ENCODE measurements at places on chromosomes 16 and 17.

DNA sequence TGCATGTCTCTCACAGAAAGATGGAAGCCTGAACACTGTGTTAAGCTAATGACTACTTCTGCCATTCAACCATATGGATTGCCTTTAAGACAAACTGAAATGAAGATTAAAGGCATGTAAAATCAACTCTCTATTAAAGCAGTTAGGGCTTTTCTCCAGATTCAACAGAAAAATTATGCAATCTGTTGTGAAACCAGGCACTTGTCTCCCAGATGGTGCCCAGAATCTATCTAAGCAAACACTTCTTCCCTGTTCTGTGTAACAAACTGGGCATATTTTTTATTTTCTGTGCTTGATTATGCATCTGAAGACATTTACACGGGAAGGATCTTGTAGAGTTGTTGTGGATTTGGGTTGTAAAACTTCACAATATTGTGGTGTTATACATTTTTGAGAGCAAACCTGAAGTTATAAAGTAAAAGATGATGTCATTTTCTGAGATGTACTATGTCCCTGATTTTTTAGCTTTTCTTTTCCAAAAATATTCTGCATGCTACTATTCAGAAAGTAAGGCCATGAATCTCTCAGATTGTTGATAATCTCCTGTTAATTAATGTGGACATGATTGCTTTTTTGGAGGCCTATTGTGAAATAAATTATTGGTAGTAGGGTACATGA lies 1550.3 kb downstream of the CDH8 start:
- no peak for DNase-seq

DNA sequence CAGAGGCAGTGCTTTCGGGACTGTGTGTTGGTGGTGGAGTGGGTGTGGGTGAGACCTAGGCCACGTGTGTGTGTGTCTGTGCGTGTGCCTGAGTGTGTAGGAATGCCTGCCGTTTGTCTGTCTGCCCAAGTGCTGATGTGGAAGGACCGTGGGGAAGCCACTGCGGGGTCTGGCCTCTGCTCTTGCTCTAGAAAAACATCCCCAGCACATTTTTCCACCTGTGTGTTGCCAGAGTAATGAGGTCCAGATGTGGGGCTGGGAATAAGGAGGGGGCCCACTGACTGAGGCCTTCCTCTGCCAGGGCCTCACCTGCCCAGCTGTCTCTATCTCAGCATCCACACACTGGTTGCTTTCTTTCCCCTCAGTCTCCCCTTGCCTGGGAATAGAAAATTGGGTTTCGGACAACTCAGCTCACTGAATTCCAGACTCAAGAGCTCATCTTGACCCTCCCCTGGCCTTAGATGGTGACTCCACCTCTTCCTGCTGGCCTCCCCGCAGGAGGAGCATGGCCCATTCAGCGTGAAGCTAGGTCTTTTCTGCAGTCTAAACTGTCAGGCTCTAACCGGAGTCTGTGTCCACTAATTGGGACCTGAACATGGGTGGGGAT lies 7.6 kb downstream of the SGCA start:
- DNase-seq, result peak; percentile 37

DNA sequence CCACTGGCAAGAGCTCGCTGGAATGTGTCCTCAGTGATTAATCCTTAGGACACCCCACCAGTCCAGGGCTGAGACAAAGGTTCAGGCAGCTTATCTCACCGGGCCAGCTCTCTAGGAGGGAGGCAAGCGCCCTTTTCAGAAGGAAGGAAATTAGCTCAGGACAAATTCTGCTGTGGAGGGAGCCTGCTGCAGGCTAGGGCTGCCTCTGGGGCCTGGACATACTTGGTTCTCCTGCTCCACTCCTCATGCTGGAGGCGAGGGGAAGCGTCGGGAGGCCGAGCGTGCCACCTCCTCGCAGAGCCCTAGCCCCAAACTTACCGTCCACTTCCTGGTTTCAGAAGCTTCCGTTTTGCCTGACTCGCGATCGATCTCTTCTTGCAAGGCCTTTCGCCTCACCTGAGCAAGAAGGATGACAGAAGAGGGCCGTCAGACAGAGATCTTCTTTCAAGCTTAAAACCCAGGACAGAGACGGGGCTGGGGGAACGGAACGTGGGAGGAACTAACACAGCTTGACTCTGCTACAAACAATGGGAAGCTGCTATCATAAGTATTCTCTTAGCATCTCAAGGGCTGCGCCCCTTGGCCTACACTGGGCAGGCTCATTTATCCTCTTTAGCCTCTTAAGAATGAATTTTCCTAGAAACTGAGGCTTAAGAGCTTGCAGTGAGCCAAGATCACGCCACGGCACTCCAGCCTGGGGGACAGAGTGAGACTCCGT lies 7.7 kb downstream of the KNOP1 start:
- DNase-seq, result peak; percentile 75

- DNase-seq, result no peak
These were observed 406.5 kb downstream of the SHISA9 start for GRCh38 chr16:13307851-13308250.

DNA sequence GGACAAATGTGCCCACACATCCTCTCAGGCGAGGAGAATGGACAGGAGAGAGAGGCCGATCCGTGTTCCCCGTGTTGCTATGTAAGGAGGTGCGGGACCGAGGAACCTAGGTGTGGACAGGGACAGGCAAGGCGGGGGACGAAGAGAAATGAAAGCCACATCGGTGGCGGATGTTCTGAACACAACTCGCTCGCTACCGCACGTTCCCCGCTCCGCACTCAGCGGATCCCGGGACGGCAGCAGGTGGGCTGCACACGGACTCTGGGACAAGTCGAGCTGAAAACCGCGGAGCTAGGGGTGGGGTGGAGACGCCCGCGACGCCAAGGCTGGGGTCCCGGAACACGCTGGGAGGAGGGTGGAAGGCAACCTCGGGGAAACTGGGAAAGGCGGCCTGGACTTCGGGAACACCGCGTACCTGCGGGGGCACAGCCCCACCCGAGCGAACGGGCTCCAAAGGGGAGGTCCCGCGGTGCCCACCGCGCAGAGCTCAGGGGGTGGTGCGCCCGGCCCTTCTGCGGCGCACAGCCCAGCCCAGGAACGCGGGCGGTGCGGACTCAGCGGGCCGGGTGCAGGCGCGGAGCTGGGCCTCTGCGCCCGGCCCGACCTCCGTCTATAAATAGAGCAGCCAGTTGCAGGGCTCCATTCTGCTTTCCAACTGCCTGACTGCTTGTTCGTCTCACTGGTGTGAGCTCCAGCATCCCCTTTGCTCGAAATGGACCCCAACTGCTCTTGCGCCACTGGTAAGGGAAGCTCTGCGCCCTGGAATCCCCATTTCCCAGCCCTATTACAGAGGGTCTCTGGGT lies at the start of gene MT1E:
TSS of gene MT1E (plus strand) at position 642 of the 803 bp plus-strand sequence. CDS start at position 713, 71 bp downstream.
- DNase-seq, result peak; percentile 71
